ENCODE measurements at places on chromosomes 16 and 17.

DNA sequence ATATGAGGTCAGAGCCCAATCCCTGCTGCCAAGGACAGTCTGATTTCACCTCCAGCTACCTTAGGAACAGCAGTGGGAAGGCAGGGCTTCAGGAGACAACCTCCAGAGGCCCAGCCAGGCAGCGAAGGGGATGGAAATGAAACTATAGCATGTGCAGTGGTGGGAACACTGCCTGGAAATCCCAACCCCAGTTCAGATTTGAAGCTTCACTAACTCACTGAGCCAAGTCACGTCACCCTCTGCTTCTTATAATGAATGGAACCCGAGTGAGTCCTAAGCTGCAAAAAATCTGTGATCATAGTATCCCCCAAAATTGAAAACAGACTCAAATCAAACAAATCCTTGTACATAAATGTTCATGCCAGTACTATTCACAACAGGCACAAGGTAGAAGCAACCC lies 36.0 kb upstream of the SLC39A11 start:
- DNase-seq, result no peak

DNA sequence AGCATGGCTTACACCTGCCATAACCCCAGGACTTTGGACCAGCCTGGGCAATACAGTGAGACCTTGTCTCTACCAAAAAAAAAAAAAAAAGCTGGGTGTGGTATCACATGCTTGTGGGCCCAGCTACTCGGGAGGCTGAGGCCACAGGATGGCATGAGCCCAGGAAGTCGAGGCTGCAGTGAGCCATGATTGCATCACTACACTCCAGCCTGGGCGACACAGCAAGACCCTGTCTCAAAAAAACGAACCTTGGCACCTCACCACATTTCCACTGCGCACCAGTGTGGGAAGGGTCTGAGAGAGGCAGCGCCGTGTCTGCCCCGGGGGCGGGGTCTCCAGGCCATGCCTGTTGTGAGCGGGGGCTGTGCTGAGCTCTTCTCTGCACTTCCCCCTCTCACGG lies 6.3 kb downstream of the ACSF3 start:
- no peak for DNase-seq

- no peak for DNase-seq
Observed at GRCh38 chr16:396199-396598, 800 bp upstream of the NME4 start.

GRCh38 chr16:80695020-80695419 lies 109.4 kb downstream of the CDYL2 start:
- no peak for DNase-seq

GRCh38 chr17:41308918-41309359 lies at the start of gene KRTAP16-1:
KRTAP16-1 (minus strand) TSS chr17:41309309; CDS start chr17:41309253, 56 bp downstream.
- DNase-seq, result peak; percentile 71

GRCh38 chr17:69417545-69418483 lies 3.3 kb downstream of the MAP2K6 start:
- DNase-seq, result no peak

GRCh38 chr17:50865868-50866260 lies 290 bp downstream of the TOB1 start:
- DNase-seq, result no peak

DNA sequence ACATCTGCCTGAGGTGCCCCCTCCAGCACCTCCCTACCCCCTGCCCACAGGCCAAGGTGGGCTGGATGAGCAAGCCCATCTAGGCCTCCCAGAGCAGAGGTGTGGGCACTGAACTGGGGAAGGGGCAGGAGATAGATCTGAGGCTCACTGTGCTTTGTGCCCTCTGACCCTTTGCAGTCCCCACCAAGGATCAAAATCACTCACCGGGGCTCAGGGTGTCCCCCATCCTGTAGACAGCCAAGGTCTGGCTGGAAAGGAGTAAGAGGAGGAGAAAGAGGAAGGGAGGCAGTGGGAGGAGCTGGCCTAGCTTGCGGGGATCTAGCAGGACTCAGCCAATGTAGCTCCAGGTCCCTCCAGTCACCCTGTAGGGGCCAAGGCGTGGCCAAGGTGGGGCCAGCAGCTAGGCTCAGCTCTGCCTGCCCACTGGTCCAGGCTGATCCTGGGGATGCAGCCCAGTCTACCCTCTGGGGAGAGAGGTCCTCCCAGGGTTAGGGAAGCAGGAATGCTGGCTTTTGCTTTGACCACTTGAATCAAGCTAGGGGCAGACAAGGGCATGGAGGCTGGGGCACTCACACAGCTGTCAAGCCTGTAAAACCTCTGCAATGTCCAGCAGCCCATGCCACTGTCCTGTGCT lies 1.8 kb downstream of the SLC12A4 start:
- no peak for DNase-seq

- DNase-seq, result no peak
Observed at GRCh38 chr17:73643001-73643851, 1.0 kb downstream of the SDK2 start.

GRCh38 chr16:83898463-83899271 lies at the start of gene MLYCD:
MLYCD (plus strand) TSS chr16:83899115; CDS start chr16:83899145, 30 bp downstream.
- peak; percentile 55 for DNase-seq

- no peak for DNase-seq
Observed at GRCh38 chr16:31400191-31400590, 7.1 kb downstream of the ITGAD start.

DNA sequence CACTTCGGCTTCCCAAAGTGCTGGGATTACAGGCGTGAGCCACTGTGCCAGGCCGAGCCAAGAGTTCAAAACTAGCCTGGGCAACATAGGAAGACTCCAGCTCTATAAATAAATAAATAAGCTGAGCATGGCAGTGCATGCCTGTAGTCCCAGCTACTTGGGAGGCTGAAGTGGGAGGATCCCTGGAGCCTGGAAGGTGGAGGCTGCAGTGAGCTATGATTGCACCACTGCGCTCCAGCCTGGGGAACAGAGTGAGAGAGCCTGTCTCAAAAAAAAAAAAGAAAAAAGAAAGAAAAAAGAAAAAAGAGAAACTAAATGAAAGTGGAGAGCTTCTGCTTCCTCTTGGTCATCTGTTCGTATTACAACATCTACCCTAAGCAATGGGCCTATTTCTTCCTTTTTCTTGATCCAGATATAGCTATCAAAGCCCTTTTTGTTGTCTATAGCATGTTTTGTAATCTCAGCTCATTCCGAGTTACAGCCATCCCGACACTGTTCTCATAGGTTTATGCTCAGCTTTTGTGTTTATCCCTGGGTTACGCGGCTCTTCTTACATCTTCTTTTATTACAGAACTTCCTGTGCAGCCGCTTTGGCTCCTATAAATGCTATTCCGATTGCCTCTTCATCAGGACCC lies 14.1 kb upstream of the MAPK3 start:
- no peak for DNase-seq

DNA sequence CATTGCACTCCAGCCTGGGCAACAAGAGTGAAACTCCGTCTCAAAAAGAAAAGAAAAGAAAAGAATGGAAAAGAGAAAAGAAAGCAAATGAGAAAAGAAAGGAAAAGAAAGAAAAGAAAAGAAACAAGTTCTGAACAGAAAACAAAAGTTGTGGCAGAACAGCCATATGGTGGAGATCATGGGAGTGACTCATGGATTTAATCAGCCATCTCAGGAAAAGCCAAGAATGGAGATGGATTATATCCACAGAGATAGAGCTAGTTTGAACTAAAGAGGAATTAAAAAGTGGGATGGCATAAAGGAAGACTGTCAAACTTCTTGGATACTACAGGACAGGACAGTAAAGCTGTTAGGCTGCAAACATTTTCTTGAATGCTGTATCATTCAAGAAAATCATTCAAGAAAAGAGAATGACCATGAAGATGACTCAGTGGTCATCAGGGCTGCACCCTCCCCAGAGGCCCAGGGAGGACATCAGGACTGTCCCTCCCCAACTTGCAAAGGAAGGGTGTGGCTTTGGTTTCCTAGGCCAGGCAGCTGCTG lies 120.6 kb downstream of the USP22 start:
- DNase-seq, result no peak

GRCh38 chr16:49592546-49593423 lies 219.2 kb downstream of the C16orf78 start:
- DNase-seq, result peak; percentile 19

DNA sequence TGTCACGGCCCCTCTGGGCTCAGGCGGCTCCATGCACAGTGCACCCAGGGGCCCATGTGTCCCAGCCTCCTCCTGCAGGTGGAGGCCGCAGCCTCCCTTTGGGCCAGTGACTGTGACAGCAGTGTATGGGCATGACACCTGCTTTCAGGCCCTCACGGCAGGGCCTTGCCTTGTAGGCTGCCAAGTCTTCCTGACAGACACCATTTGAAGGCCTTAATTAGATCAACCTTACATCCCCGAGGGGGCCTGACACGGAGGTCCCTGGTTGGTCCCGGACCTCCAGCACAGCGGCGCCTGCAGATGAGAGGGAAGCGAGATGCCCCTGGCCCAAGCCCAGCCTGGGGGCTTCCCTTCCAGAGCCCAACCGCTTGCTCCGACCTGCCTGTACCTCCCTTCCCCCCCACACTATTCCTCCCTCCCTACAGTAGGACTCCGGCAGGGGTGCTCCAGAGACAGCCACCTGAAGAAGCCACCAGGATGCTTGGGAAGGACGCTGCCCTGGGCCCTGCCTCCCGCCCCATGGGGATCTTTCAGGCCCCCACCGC lies 31.9 kb downstream of the BAIAP2 start:
- DNase-seq, result no peak

DNA sequence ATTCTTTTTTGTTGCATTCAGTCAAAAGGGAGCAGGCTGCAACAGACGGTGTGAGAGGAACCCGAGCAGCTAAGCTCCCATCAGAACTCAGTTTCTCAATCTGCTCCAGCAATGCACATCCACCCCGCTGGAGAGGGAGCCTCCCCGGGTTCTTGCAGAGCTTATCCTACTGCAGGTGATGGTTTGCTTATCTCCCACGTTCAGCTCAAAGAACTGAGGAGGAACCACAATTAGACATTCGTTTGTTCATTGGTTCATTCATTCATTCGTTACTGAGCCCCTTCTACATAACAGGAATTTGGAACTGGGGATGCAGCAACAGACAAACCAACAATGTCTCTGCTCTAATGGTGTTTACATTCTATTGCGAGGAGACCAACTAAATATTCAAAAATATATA lies 22.2 kb upstream of the ALOX15 start:
- no peak for DNase-seq

DNA sequence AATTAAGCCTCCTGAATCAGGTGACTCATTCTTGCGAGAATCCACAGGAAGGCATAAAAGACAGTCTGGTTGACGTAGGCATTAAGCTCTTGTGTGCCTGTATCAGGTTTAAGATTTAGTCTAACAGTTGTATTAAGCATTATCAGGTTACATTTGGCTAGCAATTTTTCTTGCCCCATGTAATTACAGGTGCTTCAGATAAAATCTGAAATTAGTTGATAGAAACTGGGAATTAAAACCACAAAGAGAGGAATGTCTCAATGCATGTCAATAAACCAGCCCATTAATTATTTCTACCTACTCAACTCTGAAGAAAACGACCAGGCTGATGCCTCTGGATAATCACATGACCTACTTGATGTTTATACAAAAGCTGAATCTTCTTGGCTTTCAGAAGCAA lies 217.2 kb downstream of the CA10 start:
- no peak for DNase-seq

DNA sequence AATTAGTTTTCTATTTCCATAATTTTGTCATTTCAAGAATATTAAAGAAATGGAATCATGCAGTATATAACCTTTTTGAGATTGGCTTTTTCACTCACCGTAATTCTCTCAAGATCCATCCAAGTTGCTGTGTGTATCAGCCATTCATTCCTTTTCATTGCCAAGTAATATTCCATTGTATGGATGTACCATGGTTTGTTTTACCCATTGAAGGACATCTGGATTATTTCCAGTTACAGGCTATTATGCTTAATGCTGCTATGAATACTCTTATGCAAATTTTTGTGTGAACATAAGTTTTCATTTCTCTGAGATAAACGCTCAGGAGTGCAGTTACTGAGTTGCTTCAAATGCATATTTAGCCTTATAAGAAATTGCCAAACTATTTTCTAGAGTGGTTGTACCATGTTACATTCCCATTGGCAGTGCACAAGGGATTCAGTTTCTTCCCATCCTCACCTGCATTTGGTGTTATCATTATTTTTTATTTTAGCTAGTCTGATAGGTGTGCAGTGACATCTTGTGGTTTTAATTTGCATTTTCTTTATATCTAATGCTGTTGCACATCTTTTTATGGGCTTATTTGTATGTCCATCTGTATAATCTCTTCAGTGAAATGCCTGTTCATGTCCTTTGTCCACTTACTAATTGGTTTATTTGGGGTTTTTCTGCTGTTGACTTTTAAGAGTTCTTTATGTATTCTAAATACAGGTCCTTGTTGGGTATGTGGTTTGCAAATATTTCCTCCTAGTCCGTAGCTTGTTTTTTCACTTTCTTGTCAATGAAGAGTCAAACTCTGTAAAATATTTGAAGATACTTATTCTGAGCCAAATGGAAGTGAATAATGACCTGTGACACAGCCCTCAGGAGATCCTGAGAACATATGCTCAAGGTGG lies 32.7 kb downstream of the BMERB1 start:
- no peak for DNase-seq

- no peak for DNase-seq
Observed at GRCh38 chr17:75475851-75476250, 19.4 kb downstream of the TMEM94 start.
